IMR-90 (cell line): ENCODE measurements at places on chromosomes 12 and 14. TPM values are rescaled to one million over a fixed set of nuclear protein-coding genes. Genes with fewer than 3 reads are reported as not detected.

KCNC2 gene
- not detected in 2 replicates for total RNA-seq

GRCh38 chr12:87612996-87613395 is 416.2 kb downstream of the C12orf50 start:
- no peak overlapping the region for H3K4me3 ChIP-seq
- no peaks in the 10 kb centered on the region for H3K27me3 ChIP-seq
- H3K27ac ChIP-seq: no peak overlapping the region
- DNase-seq: no peak
- H3K36me3 ChIP-seq: no peaks in the 10 kb centered on the region
- no peaks in the 10 kb centered on the region for H3K4me1 ChIP-seq

TPCN1 gene
- total RNA-seq: 2.0 and 2.5 TPM in 2 replicates

- H3K27me3 ChIP-seq: no peaks in the 10 kb centered on the region
- peak; percentile 63 for DNase-seq
- no peak overlapping the region for H3K27ac ChIP-seq
- no peaks in the 10 kb centered on the region; the same call in 1 of the 2 replicates for H3K4me1 ChIP-seq
Observed at GRCh38 chr14:29227631-29228030, 461.0 kb downstream of the FOXG1 start.

DNA sequence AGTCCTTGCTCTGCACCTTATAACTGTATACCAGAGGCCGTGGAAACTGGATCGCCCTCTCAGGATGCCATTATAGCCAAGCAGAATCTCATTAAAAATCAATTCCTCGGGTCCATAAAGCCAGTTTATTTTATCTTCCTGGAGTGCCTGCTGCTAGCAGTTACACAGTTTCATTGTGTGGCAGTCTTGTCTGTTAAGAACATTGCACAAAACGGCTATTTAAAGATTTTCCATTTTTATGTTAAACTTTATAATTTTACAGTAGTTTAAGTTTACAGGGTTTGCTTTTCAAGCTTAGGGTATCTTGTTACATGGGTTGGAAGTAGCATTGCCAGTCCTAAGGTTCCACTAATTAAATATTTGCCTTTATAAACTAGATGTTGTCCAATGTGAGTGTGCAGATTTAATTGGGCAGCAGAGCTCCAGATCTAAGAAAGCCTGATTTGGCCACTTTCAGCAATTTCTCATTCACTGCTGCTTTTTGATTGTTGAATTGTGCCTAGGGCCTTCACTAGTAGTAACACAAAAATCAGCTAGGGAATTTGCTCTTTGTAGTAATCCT is 17.0 kb downstream of the TMEM30B start:
- H3K36me3 ChIP-seq: no peaks in the 10 kb centered on the region
- H3K27me3 ChIP-seq: no peaks in the 10 kb centered on the region
- DNase-seq: no peak

LYSET gene
- total RNA-seq: 8.3 and 10.2 TPM in 2 replicates

GRCh38 chr12:82942991-82943401 is 256.3 kb downstream of the TMTC2 start:
- no peaks in the 10 kb centered on the region for H3K27me3 ChIP-seq
- no peaks in the 10 kb centered on the region for H3K36me3 ChIP-seq
- DNase-seq: peak; percentile 8
- H3K27ac ChIP-seq: no peak overlapping the region

GRCh38 chr12:4564818-4565217 is 2.8 kb downstream of the DYRK4 start:
- DNase-seq: no peak
- H3K27me3 ChIP-seq: no peaks in the 10 kb centered on the region
- no peak overlapping the region for H3K27ac ChIP-seq
- no peaks in the 10 kb centered on the region for H3K4me1 ChIP-seq

GRCh38 chr14:74853581-74853980 is 22.4 kb downstream of the PROX2 start:
- H3K27me3 ChIP-seq: no peaks in the 10 kb centered on the region
- peaks cover 22% of the 10 kb centered on the region for H3K4me1 ChIP-seq
- DNase-seq: no peak
- no peaks in the 10 kb centered on the region for H3K36me3 ChIP-seq

- H3K27me3 ChIP-seq: no peaks in the 10 kb centered on the region
- no peaks in the 10 kb centered on the region for H3K36me3 ChIP-seq
- no peak overlapping the region for H3K4me3 ChIP-seq
- peaks cover 7% of the 10 kb centered on the region for H3K4me1 ChIP-seq
- no peak for DNase-seq
Observed at GRCh38 chr12:116257215-116257614, 20.3 kb downstream of the MED13L start.

HCAR1 gene
- under 0.01 TPM in 1 of 2 replicates, not detected in the other for total RNA-seq

GRCh38 chr14:35643513-35643912 is 109.5 kb downstream of the INSM2 start:
- no peak overlapping the region for H3K27ac ChIP-seq
- H3K36me3 ChIP-seq: 0 out of 2 replicates have a peak, but pooled peaks cover 5% of the 10 kb centered on the region
- no peak overlapping the region for H3K4me3 ChIP-seq
- H3K27me3 ChIP-seq: no peaks in the 10 kb centered on the region
- no peak for DNase-seq

DNA sequence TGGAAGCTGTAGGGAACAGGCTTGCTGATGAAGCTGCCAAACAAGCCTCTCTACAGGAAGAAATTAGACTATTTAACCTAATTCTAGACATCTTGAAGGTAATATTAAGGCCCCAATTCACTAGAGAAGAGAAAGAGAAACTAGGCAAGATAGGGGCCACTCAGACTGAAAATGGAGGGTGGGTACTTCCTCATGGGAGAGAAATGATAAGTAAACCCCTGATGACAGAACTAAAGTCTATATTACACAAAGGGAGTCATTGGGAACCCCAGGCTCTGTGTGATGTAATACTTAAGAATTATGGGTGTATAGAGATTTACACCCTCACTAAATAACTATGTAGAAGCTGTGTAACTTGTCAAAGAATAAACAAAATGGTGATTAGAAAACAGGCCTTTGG is 64.3 kb downstream of the APOBEC1 start:
- no peaks in the 10 kb centered on the region for H3K4me1 ChIP-seq
- no peaks in the 10 kb centered on the region for H3K36me3 ChIP-seq
- no peak overlapping the region for H3K4me3 ChIP-seq
- H3K27me3 ChIP-seq: no peaks in the 10 kb centered on the region

- H3K4me1 ChIP-seq: peaks cover 3% of the 10 kb centered on the region; the same call in 1 of the 2 replicates
- no peak overlapping the region for H3K27ac ChIP-seq
- no peak for DNase-seq
- no peak overlapping the region for H3K4me3 ChIP-seq
- H3K36me3 ChIP-seq: peaks cover 15% of the 10 kb centered on the region
- H3K27me3 ChIP-seq: no peaks in the 10 kb centered on the region
Observed at GRCh38 chr14:90296641-90297040, 35.1 kb downstream of the NRDE2 start.

GRCh38 chr14:104202259-104203070 is 64.1 kb downstream of the KIF26A start:
- no peaks in the 10 kb centered on the region for H3K36me3 ChIP-seq
- H3K27me3 ChIP-seq: no peaks in the 10 kb centered on the region
- no peak for DNase-seq
- H3K4me1 ChIP-seq: no peaks in the 10 kb centered on the region
- H3K27ac ChIP-seq: no peak overlapping the region

- H3K4me1 ChIP-seq: peaks cover 7% of the 10 kb centered on the region; the same call in 1 of the 2 replicates
- H3K27me3 ChIP-seq: no peaks in the 10 kb centered on the region
- no peaks in the 10 kb centered on the region for H3K36me3 ChIP-seq
Observed at GRCh38 chr12:88310069-88310468, 168.0 kb downstream of the TMTC3 start.

GRCh38 chr12:9449181-9449580 is 158.5 kb downstream of the KLRB1 start:
- H3K27ac ChIP-seq: no peak overlapping the region
- H3K4me1 ChIP-seq: no peaks in the 10 kb centered on the region
- no peak for DNase-seq
- no peaks in the 10 kb centered on the region for H3K27me3 ChIP-seq

- H3K36me3 ChIP-seq: no peaks in the 10 kb centered on the region
- peak; percentile 94 for DNase-seq
- no peaks in the 10 kb centered on the region for H3K27me3 ChIP-seq
- H3K4me3 ChIP-seq: no peak overlapping the region
Observed at GRCh38 chr12:60266381-60266852, 670.6 kb downstream of the SLC16A7 start.

DNA sequence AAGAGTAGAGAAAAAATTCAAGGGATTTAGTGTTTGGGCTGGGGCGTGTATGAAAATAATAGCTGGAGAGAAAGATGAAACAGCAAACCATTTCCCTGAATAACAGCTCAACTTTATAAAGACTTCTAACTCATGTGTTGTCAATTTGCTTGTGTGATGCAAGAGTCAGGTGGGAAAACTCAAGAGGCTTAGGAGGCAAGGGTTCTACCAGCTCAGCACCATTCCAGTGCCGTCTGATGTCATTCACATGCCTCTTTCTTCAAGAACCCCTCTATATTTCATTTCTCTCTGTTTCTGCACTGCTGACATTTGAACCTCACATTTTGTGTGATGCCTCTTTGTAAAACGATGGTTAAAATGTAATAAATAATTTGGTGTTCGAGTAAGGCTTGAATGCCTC is 192.2 kb downstream of the PRKD1 start:
- H3K27me3 ChIP-seq: no peaks in the 10 kb centered on the region
- no peaks in the 10 kb centered on the region for H3K36me3 ChIP-seq
- H3K4me3 ChIP-seq: no peak overlapping the region

ESR2 gene
- total RNA-seq: under 0.01 TPM in 2 replicates

VWF gene
- under 0.01 TPM in 2 replicates for total RNA-seq

- peaks cover 15% of the 10 kb centered on the region for H3K4me1 ChIP-seq
- H3K36me3 ChIP-seq: peaks cover 10% of the 10 kb centered on the region
- DNase-seq: peak; percentile 24
- peaks cover 10% of the 10 kb centered on the region for H3K27me3 ChIP-seq
- peak within 1 kb of the TSS; percentile 66 for H3K4me3 ChIP-seq
- H3K27ac ChIP-seq: peak within 1 kb of the TSS; percentile 51
Observed at GRCh38 chr12:95790033-95790916, at the start of gene NTN4. Gene NTN4 (minus strand): TSS chr12:95790764. CDS start chr12:95790309, 455 bp downstream.

DNA sequence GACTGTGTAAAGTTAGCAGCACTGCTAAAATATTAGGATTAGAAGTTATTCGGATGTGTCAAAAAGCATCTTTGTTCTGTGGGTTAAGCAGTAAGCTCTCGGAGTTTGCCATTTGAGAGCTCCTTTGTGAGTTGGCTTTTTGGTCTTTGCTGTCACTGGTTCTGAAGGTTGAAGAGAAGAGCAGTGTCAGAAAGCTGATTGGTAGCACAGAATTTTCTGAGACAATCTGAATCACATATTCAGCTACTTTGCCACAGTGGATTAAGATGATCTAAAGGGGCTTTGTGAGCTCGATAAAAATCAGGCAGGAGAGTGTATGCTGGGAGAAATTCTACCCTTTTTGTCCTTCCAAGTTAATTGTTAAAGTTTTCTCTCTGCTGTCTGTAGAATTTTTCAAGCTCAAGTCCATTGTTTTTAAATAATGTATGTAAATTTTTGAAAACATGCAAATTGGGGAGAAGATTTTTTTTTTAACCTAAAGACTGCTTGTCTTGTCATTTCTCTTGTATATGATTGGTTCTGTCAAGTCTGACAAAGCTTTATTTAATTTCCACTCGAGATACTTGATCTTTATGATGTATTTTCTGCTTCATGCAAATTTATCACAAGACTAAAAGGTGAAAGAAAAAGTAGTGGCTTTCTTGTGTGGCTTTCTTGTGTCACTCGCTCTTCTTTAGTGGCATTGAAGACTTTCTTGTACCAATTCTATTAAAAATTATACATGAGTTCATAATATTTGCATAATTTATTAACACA is 307.3 kb downstream of the EGLN3 start:
- no peaks in the 10 kb centered on the region for H3K4me1 ChIP-seq
- no peak overlapping the region for H3K4me3 ChIP-seq
- DNase-seq: no peak

DNA sequence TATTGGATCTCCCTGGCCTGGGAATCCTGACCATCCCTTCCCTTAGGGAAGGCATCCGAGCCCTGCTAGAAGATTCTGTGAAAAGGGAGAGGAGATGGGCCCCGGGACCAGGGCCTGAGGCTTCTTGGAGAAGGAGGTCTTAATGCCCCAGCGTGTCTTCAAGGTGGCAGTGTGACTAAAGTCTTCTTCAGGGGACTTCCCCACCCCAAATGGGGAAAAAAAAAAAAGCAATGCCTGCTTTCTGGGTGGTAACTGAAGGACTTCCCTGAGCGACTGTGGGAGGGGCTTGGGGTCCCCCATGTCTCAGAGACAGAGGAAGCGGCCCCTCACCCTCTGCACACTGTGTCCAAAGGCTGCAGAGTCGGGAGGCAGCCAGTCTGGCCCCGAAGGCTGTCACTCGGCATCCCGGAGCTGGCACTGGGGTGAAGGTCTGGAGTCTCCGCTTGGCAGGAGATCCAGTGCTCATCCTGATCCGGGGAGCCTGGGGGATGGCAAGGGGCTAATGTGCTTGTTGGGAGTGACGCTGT is 7.8 kb upstream of the PGF start:
- H3K4me3 ChIP-seq: no peak overlapping the region
- no peak for DNase-seq
- H3K4me1 ChIP-seq: no peaks in the 10 kb centered on the region
- H3K36me3 ChIP-seq: no peaks in the 10 kb centered on the region
- H3K27me3 ChIP-seq: peaks cover 23% of the 10 kb centered on the region

GRCh38 chr12:132448463-132448820 is 41.5 kb upstream of the FBRSL1 start:
- peaks cover 31% of the 10 kb centered on the region for H3K27me3 ChIP-seq
- H3K4me3 ChIP-seq: no peak overlapping the region
- no peak for DNase-seq
- H3K4me1 ChIP-seq: no peaks in the 10 kb centered on the region

DNA sequence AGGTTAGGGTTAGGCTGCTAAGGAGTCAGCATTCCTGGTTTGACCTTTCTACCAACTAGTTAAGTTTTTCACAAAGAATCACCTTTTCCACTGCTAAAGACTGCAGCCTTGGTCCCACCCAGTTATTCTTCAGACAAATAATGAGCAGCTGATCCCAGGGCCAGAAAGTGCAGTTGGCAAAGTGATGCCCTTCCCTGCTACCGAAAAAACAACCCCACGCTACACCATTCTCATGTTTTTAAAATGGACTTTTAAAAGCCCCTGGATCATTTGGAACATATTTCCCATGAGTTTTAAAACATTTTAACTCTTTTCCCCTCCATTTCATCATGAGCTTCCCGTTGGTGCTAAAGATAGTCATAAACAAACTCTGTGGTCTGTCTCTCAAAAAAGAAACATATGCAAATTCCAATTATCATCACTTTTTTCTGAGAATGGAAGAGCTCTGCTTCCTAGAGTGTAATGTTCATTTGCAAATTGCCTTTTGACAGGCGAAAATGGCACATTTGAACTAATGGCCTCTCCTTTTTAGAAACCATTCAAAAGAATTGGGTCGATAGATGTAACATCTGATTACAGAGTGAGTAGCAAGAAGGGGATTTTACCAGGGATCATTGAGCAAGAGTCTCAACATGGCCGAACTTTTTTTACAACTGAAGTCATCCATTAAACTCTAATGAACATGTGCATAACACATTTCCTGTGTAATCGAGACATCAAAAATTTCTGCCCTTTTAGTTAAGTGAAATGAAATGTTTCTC is 129.3 kb upstream of the RAP1B start:
- H3K4me1 ChIP-seq: peaks cover 8% of the 10 kb centered on the region
- peak; percentile 15 for DNase-seq
- no peak overlapping the region for H3K27ac ChIP-seq
- no peak overlapping the region for H3K4me3 ChIP-seq
- H3K36me3 ChIP-seq: no peaks in the 10 kb centered on the region
